ENCODE measurements at places on chromosomes 6 and 20. TPM values are rescaled to one million over a fixed set of nuclear protein-coding genes. Genes with fewer than 3 reads are reported as not detected.
A peak's percentile ranks its signal among the peaks of the same experiment; 100 is the strongest.

- no peak for DNase-seq
Observed at GRCh38 chr6:127462376-127462775, 3.2 kb upstream of the KIAA0408 start.

- DNase-seq, result no peak
Observed at GRCh38 chr6:2883673-2884072, 19.4 kb downstream of the SERPINB9 start.

DNA sequence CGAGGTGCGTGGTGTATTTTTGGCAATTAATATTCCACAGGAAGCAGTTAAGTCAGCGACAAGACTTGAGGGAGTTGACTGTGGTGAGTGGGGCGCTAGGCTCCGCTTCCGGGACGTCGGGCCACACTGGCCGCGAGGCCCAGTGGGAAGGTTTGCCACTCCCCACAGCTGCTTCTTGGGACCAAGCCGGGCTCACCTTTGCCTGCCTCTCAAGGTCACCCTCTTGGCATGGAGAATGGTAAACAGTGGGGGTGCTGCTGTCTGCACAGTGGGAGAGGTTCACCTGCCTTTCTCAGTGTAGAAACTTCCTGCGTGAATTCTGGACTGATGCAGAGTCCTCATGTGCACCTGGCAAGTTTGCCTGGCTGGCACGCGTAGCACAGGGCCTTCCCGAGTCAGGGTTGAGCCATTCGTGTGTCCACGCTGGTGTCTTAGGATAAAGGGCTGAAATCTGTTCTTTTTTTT, 6.4 kb downstream of the OSBPL2 start:
- no peak for DNase-seq

DNA sequence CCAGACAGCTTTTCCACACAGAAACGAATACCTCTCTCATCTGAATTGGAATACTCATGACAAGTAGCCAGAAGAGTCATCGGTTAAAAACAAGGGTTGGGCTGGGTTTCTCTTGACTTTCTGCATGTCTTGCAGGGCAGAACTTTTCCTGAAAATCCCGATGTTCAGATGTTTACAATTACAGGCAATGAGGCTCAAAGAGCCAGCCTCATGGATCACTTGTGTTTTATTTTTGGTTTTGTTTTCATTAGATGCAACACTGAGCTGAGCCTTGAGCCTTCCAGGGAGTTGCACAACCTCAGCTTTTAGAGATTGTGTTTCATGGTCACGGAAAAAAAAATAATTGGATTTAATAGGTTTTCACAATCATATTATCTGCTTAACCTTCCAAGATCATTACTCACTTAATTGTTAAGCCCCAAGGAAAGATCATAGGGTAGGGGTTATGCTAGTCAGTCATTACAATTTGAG, 288.1 kb upstream of the PRDM1 start:
- peak; percentile 97 for DNase-seq

GRCh38 chr6:168209420-168209819, 110.2 kb downstream of the DACT2 start:
- DNase-seq, result no peak

The FOXA2 gene
- polyA plus RNA-seq, result not detected

- DNase-seq, result no peak
Observed at GRCh38 chr20:3358676-3359340, 48.7 kb downstream of the DNAAF9 start.

The MAP1LC3A gene
- 28.7 TPM for polyA plus RNA-seq

- DNase-seq, result no peak
Observed at GRCh38 chr20:10714236-10714975, 40.6 kb upstream of the JAG1 start.

GRCh38 chr6:168249746-168250145, 69.8 kb downstream of the DACT2 start:
- DNase-seq, result no peak

The WFDC5 gene
- polyA plus RNA-seq, result not detected
